Activated T-cell treated with anti-CD3 and anti-CD28 coated beads, Interleukin-2, amount 50 U/mL, for 48 hours (primary cell): ENCODE measurements at places on chromosomes 1 and 21.

GRCh38 chr21:35646606-35647005 is 413.7 kb downstream of the SETD4 start:
- no peak for DNase-seq

GRCh38 chr1:228307218-228308023 is 99.2 kb downstream of the TRIM11 start:
- DNase-seq = no peak

GRCh38 chr1:48571303-48571987 is 99.4 kb upstream of the SPATA6 start:
- DNase-seq = no peak

- DNase-seq = no peak
These were observed 1015.4 kb upstream of the ADGRL4 start for GRCh38 chr1:80021891-80022290.

GRCh38 chr1:89361681-89362080 is 2.2 kb upstream of the GBP6 start:
- no peak for DNase-seq

DNA sequence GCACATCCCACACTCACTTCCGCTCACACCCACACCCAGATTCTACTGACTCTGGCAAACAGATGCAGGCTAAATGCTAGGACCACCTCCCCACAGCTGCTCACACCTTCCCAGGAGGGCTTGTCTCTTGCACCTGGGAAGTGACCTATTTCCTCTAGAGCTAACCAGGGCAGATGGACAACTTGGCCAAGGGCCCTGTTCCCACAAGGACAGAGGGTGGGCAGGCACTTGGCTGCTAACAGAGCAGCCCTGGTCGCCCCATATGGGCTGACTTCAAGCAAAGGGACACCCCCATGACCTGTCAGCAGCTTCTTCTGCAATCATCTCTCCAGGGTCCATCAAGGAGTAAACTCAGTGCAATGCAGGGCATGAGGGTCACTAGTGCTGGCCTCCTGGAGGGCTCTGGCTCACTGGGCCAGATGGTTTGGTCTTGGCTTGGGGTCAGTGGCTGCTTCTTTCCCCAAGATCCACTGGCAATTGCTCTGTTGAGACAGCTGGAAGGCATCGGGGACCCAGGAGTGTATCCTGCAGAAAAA is 641.5 kb downstream of the PLPP3 start:
- DNase-seq = no peak
